ENCODE measurements at places on chromosomes 12 and 14.

GRCh38 chr12:100926669-100927248, 132.2 kb downstream of the ANO4 start:
- DNase-seq, result no peak

DNA sequence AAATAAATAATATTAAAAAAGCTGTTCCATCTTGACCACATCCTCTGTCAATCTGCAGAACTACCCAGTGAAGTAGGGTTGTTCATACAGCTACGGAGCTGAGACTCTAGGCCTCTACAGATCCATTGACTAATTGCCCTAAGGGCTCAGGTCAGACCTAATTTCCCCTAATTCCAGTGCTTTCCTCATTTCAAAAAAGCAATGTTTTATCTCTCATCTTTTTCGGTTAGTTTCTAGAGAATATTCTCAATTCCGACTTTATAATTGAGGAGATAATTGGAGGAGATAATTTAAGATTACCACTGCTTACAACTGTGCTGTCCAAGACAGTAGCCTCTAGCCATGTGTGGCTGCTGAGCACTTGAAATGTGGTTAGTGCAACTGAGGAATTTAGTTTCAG, 167.1 kb downstream of the KIF21A start:
- DNase-seq, result no peak

DNA sequence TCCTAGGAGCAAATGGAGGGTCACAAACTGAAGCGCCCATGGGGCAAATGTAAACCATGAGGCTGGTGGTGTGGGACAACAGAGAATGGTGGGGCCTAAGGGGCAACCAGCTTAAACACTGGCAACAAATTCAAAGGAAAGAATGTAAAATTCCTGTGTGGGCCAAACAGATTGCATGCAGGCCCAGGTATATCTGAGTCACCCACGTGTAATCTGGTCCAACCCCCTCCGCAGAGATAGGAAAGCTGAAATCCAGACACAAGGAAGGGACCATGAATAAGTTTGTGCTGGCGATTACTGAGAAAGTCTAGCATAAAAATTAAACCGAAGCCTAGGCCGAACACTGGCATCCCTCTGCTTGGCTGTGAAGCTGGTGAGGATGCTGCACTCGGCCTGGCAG, 71.6 kb downstream of the ITPK1 start:
- no peak for DNase-seq

GRCh38 chr14:62491146-62491545, 554.1 kb downstream of the KCNH5 start:
- no peak for DNase-seq
